ENCODE measurements at places on chromosomes 5 and 9.

DNA sequence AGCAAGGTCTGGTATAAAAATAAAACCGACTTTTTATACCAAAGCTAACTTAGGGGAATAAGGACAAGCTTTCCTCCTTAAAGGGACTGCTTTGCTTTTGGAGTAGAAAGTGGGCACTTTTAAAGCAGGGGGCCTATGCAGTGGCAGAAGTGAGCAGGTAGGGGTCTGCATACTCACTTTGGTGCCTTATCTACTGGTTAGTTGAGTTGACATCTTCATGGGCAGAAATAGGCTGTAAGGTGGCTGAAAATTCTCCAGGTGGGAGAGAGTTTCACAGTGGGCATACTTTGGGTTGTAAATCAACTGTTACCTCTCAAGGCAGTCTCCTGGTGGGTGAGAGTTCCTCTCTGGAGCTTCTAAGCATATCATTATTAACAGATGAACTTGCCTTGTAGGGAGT, 24.8 kb downstream of the OSMR start:
- DNase-seq, result no peak

GRCh38 chr5:151134228-151134627, 23.4 kb downstream of the ANXA6 start:
- DNase-seq, result no peak

DNA sequence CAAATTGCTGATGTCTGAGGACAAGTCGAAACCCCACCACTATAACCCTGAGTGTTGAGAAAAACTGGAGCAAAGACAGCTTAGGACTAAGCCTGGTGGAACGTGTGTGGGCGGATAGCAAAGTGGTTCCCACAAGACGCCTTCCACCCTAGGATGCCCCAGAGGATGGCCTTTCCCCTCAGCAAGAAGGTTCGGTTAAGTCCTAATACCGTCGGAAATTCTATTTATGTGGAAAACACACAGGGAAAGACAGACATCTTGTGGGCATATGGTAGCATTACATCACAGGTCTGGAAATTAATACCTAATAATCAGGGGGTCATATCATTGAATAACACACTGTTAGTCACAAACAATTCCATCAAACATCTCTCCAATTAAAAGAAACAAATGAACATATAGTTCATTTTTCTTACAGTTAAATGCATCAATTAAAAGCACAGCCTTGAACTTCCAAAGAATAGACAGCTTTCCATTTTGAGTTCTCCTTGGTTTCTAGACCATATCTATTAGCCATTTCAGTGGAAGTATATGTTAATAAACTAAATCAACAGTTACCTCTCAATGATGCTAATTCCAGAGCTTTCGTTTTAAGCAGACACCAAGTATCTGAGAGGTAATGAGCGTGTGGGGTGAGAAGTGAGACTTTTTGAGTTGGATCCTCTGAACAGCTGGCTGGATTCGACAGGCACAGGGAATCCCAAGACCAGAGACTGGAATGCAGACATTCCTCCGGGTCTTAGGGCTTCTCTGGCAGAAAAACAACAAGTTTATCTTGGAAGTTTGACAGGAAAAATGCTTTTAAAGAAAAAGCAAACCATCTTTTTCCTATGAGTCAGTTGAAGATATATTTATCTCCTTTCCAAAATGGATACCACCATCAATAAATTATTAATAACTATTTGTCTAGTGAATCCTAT, 2.9 kb upstream of the ICE1 start:
- DNase-seq, result no peak

DNA sequence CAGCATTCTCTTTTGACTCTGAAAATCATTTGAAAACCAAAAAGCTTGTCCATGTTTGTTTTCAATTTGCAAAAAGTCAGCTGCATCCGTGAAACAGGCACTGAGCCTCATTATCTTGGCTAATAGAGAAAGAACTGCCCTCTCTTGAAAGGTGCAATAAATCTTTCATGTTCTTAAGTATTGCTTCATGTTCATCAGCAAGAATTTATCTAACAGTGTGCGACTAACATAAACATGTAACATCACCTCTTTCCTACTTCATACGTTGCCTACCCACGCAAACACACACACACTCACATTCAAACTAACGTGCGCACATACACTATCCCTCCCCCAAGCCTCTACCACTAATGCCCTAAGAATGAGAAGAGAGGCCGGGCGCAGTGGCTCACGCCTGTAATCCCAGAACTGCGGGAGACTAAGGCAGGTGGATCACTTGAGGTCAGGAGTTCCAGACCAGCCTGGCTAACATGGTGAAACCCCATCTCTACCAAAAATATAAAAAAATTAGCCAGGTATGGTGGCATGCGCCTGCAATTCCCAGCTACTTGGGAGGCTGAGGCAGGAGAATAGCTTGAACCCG, 629.7 kb upstream of the ZNF608 start:
- no peak for DNase-seq

- no peak for DNase-seq
Measured at GRCh38 chr5:123717139-123717538, 205.2 kb downstream of the CSNK1G3 start.

- no peak for DNase-seq
Measured at GRCh38 chr5:38906503-38906902, 60.7 kb downstream of the OSMR start.

GRCh38 chr5:67795781-67796477, 419.6 kb upstream of the PIK3R1 start:
- no peak for DNase-seq

GRCh38 chr5:95519151-95519550, 35.6 kb downstream of the SKIC3 start:
- no peak for DNase-seq

DNA sequence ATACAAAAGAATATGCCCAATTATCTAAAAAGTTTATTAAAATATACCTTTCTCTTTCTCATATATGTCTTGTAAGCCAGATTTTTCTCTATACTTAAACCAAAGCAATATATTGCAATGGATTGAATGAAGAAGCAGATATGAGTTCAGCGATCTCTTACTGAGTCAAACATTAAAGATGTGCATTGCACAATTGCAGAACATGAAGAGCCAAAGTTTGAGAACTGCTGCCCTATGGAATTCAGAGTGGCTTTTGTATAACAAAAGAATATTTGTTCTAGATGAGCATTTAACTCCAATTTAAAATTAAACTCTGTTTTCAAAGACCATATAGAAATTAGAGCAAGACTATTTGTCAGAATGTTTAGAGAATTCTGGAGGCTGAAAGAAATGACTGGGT, 519.0 kb upstream of the DAB2 start:
- no peak for DNase-seq

- DNase-seq, result no peak
Measured at GRCh38 chr9:13213337-13213736, 66.2 kb downstream of the MPDZ start.

- DNase-seq, result no peak
Measured at GRCh38 chr5:111746791-111747190, 10.2 kb downstream of the NREP start.

DNA sequence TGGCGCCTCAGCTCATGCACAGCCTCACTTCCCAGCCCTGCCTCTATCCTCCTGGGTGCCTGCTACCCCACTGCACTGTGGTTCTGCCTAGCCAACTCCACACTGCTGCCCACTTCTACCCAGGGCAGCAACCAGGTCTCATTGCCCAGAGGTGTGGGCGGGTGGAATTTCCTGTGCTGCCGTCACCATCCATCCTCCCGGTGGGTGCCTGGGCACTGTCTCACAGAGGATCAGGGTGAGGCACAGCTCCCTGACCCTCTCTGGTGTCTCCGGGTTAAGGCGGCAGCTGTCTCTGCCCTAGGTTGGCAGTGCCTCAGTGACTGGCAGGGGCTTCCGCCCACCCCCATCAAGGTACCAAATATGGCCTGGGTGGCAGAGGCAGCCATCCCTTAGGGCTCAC, 4.3 kb upstream of the MTMR12 start:
- no peak for DNase-seq

DNA sequence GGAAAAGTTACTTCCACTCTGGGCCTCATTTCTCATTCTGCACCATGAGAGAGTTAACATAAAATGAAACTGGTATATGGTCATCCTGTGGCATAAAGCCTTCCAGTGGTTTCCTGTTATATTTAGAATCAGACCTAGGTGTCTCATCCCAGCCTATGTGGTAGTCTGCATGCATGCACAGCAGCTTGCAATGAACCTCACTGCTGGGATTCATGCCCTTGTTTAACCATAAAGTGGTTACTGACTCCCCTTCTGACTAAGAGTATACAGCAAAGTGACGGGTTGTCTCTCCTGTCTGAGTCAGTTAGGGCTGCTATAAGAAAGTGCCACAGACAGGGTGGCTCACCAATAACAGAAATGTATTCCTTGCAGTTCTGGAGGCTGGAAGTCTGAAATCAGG, 14.7 kb upstream of the TDRD7 start:
- no peak for DNase-seq

- DNase-seq, result no peak
Measured at GRCh38 chr5:109718216-109718615, 28.5 kb downstream of the MAN2A1 start.

DNA sequence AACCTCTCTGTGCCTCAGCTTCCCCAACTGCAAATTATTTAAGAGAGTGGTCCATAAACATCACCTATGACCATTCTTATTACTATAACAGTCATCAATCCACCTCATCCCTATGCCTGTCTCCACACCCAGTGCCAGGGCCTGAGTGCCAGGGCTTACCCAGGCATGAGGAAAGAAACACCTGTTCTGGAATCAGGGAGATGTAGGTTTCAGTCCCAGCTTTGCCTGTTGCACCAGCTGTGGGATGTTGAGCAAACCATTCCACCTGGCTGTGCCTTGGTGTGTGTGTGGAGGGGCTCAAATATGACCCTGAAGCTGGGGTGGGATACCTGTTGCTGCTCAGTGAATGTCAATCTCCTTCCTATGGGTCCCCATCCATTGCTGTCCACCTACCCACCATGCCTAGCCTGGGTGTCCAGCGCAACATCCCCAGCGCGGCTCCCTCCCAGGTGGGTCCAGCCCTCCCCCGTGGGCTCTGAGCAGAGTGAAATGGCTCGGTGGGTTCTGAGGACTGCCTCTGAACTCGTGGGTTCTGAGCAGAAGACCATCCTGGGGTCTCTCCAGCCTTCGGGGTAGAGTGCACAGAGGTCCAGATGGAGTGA, 16.3 kb downstream of the AKNA start:
- DNase-seq, result no peak

DNA sequence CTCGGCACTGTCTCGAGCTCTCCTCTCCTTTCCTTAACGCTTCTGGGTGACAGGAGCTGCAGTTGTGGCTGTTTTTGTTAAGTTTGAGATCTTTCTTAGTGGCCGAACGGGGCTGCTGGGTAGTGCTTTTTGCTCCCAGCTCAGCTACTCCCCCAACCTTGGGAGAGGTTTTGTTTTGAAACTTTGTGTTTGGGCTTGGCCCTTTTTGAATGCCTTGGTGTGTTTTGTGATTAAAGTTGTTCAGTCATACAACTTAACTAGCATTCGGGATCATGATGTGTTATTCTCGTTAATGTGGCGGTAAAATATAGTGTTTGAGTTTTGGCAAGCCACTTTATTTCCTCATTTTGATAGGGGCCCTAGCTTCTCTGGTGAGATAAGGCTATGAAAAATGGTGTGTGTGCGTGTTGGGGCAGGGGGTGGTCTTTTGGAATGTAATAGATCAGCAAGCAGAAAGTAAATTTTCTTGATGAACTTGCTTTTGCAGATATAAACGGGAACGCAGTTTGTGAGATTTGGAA, 1.1 kb downstream of the KDM3B start:
- no peak for DNase-seq

DNA sequence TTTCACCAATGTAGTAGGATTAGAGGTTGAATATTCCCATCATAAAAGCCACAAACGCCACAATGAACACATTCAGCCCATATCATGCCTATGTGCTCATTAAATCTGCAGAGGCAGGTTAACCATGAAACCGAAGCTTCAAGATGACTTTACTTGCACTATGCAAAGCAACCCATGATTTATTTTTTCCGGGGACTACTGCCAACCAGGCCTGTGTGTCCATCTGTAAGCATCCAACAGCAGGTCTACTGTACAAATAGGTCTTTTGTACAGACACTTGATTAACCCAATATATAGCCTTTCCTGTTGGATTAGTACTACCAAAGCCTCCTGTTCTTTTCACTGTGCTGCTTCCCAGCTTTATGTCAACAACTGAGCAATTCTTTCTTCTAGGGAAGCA, 104.9 kb upstream of the CDH10 start:
- no peak for DNase-seq

DNA sequence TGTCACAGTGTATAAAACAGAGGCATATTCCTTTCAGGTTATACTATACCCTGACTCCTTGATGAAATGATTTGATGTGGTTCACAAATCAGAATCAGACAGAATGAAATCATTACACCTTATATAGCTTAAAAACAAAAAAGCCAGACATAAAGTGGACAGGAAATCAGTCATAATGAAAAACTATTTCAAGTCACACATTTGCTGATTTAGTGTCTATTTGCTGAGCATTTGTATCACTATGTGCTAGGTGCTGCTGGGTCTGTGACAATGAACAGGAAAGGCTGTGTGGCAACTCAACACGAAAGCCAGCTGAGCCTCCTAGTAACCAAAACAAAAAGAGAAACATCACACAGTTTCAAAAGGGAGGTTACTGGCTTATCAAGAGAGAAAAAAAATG, 194.0 kb downstream of the EFNA5 start:
- DNase-seq, result no peak

- DNase-seq, result no peak
Measured at GRCh38 chr5:41509399-41510175, 814 bp downstream of the PLCXD3 start.

DNA sequence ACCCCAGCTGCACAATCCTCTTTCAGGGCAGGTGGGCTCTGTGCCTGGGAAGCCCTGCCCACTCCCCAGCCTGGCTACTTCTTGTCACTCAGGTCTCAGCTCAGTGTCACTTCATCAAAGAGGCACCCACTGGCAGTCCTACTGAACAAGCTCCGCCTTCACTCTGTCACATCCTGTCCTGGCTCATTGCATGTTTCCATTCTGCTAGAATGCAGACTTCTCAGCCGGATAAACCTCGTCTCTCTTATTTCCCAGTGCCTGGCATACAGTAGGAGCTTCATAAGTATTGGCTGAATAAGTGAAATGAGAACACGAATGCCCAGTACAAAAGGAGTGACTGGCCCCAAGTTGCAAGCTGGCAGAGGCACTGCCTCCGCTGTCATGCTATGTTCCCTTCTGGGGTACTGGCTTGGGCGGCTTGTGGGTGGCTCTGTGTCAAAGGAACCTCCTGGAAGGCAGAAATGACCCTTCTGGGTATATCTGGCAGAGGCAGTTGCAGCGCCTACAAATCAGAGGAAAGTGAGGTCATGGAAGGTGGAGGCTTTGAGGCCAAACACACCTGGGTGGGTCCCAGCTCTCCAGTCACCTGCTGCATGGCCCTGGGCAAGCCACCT, 98.3 kb upstream of the PHYKPL start:
- DNase-seq, result no peak

GRCh38 chr9:68562461-68562860, 21.8 kb upstream of the TMEM252 start:
- DNase-seq, result no peak

Measured in stimulated activated CD8-positive, alpha-beta memory T cell treated with anti-CD3 and anti-CD28 coated beads, Interleukin-2, amount 100 ng/mL, for 1 hour (primary cell).